ENCODE measurements at places on chromosomes 1 and 21. TPM values are rescaled to one million over a fixed set of nuclear protein-coding genes. Genes with fewer than 3 reads are reported as not detected.
A peak's percentile ranks its signal among the peaks of the same experiment; 100 is the strongest.

DCDC2B gene
- not detected for total RNA-seq

CHIA gene
- not detected for total RNA-seq

ARTN gene
- not detected for total RNA-seq

DIO1 gene
- total RNA-seq: not detected

ALPL gene
- 14.7 TPM for total RNA-seq

FAM177B gene
- 3.5 TPM for total RNA-seq

B3GALT5 gene
- total RNA-seq: not detected

C1QC gene
- total RNA-seq: not detected

DNA sequence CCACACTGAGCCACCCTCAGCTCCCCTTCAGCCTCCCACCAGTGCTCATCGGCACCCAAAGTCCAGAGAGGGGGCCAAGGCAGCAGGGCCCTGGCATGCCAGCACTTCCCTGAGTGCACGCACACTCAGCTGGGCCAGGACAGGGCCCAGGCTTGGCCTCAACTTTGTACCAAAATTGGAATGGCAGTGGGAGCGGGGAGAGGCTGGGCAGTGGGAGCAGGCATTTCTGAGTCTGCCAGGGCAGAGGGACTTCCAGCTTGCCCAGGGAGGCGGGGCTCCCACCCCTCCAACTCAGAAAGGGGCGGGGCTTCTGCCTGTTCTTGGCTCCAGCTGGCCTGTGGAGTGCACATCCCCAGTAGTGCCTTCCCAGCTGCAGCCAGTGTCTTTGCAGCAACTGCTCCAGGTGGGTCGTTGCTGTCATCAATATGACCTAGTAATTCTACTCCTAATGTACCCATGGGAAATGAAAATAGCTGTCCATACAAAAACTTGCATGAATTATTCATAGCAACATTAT, 10.3 kb upstream of the SNX7 start:
- H3K27ac ChIP-seq: no peak overlapping the region
- H3K4me3 ChIP-seq: no peak overlapping the region
- no peak for DNase-seq
- no peaks in the 10 kb centered on the region for H3K27me3 ChIP-seq

GRCh38 chr1:67339623-67340343, 32.1 kb downstream of the IL12RB2 start:
- no peaks in the 10 kb centered on the region for H3K27me3 ChIP-seq
- peak overlapping the region; percentile 62 for H3K4me3 ChIP-seq
- no peaks in the 10 kb centered on the region for H3K36me3 ChIP-seq
- peak overlapping the region; percentile 77 for H3K27ac ChIP-seq
- peaks cover 74% of the 10 kb centered on the region for H3K4me1 ChIP-seq
- no peak for DNase-seq

GRCh38 chr1:151199873-151200581, 1.7 kb downstream of the PIP5K1A start:
- H3K4me3 ChIP-seq: peak overlapping the region; percentile 99
- H3K36me3 ChIP-seq: peaks cover 35% of the 10 kb centered on the region
- no peak for DNase-seq
- peaks cover 50% of the 10 kb centered on the region for H3K4me1 ChIP-seq

DNA sequence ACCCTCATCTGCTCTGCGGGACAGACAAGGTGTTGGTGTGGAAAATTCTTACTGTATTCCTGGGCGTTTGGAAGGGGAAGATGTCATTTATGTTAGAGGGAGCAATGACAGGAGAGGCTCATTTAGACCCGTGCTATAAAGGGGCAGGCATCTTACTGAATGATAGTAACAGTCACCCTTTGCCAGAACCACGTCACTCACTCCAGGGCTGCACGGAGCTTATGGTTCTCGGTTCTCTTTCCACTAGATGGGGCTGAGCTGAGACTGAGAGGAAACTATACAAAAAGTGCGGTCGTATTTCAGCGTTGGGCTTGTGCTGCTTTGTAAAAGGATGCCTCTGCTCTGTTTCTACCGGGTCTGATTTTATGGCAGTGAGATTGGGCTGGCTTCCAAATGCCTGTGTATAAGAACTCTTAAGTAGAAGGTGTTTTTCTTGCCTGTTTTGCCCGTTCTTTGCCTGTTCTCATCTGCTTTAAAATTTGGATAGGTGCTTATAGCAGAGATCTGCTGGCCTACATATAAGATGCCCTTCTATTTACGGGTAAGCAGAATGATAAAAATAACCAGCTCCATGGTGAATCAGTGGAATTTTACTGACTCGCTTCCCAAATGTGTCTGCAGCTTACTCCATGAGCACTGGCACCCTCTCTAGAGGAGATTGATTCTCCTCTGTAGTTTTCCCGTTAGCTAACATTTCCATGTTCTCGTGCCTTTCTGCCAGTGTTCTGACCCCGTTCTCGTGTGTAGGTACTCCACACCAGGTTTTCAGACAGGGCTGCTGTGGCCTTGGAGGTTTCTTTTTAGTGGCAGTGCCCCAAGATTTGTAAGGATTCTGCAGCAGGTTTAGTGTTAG, 55.9 kb downstream of the MRPS6 start:
- no peak overlapping the region for H3K27ac ChIP-seq
- peaks cover 82% of the 10 kb centered on the region for H3K36me3 ChIP-seq
- DNase-seq: no peak
- H3K27me3 ChIP-seq: no peaks in the 10 kb centered on the region

- H3K27me3 ChIP-seq: no peaks in the 10 kb centered on the region
- no peak overlapping the region for H3K4me3 ChIP-seq
- no peak overlapping the region for H3K27ac ChIP-seq
- H3K36me3 ChIP-seq: peaks cover 26% of the 10 kb centered on the region
- peaks cover 10% of the 10 kb centered on the region for H3K4me1 ChIP-seq
Measured at GRCh38 chr21:29453511-29453910, 154.8 kb downstream of the BACH1 start.

- H3K27ac ChIP-seq: no peak overlapping the region
- H3K4me1 ChIP-seq: peaks cover 25% of the 10 kb centered on the region
- no peak overlapping the region for H3K4me3 ChIP-seq
- no peaks in the 10 kb centered on the region for H3K27me3 ChIP-seq
- no peak for DNase-seq
Measured at GRCh38 chr1:243471026-243471685, 215.3 kb downstream of the SDCCAG8 start.

DNA sequence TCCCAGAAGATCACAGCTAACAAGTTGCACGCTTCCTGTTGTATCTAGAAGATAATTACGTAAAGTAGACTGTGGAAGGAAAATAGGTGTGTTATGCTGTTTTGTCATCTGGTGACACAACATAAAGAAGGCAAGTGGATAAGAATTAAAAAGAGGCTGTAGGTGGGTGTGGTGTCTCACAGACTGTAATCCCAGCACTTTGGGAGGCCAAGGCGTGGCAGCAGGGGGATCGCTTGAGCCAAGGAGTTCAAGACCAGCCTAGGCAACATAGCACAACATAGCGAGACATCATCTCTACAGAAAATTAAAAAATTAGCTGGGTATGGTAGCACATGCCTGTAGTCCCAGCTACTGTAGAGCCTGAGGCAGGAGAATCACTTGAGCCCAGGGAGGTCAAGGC, 17.9 kb upstream of the ZNF281 start:
- H3K27me3 ChIP-seq: no peaks in the 10 kb centered on the region
- no peaks in the 10 kb centered on the region for H3K36me3 ChIP-seq
- no peak for DNase-seq

- no peak overlapping the region for H3K4me3 ChIP-seq
- DNase-seq: no peak
- H3K36me3 ChIP-seq: no peaks in the 10 kb centered on the region
- no peak overlapping the region for H3K27ac ChIP-seq
Measured at GRCh38 chr1:7295946-7296345, 475.1 kb upstream of the VAMP3 start.

- DNase-seq: no peak
- H3K4me1 ChIP-seq: peaks cover 25% of the 10 kb centered on the region
- H3K27me3 ChIP-seq: no peaks in the 10 kb centered on the region
- no peak overlapping the region for H3K27ac ChIP-seq
- no peaks in the 10 kb centered on the region for H3K36me3 ChIP-seq
Measured at GRCh38 chr1:24572301-24572700, 16.4 kb downstream of the NCMAP start.

DNA sequence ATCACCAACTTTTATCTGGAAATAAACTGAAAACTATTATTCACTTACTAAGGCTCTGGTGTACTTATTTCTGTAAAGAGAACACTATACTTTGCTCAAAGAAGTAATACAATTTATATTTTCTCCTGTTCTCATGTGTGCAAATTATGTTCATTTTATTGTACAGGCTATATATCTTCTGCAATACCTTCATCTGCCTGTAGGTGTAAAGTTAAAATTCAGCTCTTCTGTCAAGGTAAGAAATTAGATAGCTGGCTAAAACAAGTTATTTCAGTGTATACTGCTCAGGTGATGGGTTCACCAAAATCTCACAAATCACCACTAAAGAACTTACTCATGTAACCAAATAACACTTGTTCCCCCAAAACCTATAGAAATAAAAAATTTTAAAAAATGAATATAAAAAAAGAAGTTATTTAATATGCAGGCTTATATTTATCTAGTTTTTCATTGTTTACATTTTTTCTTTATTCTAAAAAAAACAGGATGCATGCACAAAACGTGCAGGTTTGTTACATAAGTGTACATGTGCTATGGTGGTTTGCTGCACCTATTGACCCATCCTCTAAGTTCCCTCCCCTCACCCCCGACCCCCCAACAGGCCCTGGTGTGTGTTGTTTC, 81.5 kb downstream of the PTGER3 start:
- H3K4me1 ChIP-seq: no peaks in the 10 kb centered on the region
- H3K27ac ChIP-seq: no peak overlapping the region

DNA sequence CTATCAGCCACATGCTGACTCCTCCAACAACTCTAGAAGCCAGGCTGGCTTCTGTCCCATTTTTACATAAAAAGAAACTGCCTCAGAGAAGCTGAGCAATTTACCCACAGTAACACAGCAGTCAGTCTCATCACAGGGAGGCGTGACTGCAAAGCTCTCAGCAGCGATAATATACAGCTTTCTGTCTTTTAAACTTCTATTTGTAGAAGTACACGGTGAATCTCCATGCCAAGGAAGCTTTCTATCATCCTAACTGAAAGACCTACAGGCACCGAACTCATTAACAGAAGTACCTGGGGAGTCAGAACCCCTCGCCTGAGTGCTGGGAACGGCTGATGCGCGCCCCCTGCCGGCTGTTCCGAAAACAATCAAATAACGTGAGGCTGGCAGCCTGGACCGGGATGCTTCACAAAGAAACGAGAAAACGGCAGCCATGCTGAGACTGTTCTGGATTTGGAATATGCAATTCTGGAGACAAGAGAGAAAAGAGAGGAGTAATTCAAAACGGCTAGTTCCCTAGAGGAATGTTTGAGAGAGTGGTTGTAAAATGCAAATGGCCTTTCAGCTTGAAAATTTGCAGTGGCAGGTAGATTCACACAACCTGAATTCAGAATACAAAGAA, 43.5 kb upstream of the RAB4A start:
- H3K27ac ChIP-seq: no peak overlapping the region
- no peaks in the 10 kb centered on the region for H3K36me3 ChIP-seq
- peaks cover 35% of the 10 kb centered on the region for H3K27me3 ChIP-seq
- H3K4me1 ChIP-seq: peaks cover 8% of the 10 kb centered on the region
- peak; percentile 58 for DNase-seq

DNA sequence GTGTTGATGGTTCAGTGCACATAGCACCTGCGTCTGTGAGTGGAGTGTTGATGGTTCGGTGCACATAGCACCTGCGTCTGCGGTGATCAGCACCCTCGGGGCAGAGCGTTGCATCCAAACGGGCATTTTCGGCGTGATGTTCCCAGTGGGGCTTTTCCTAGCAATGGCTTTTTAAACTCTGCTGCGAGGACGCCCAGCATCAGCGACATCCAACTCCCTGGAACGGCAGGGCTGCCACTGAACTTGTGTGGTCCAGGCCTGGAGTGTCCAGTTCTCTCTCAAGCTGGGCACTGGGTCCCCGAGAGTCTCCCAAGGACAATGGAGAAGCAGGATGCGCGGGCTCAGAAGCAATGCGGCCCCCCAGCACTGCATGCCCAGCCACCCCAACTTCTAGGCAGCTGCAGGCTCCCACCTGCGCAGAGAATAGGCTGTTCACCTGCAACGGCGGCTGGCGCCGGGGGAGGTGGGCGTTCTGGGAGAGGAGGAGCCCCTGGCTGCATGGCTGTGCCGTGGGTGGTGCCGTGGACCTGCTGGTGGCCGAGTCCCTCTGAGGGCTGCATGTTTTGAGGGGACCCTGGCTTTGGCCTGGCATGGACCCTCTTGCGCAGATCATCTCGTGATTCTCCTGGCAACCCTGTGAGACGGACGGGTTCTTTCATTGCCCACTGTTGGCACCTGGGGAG, 10.1 kb upstream of the C1orf174 start:
- no peaks in the 10 kb centered on the region for H3K36me3 ChIP-seq
- H3K27me3 ChIP-seq: peaks cover 3% of the 10 kb centered on the region
- DNase-seq: no peak
- H3K4me1 ChIP-seq: peaks cover 23% of the 10 kb centered on the region
- no peak overlapping the region for H3K27ac ChIP-seq

DNA sequence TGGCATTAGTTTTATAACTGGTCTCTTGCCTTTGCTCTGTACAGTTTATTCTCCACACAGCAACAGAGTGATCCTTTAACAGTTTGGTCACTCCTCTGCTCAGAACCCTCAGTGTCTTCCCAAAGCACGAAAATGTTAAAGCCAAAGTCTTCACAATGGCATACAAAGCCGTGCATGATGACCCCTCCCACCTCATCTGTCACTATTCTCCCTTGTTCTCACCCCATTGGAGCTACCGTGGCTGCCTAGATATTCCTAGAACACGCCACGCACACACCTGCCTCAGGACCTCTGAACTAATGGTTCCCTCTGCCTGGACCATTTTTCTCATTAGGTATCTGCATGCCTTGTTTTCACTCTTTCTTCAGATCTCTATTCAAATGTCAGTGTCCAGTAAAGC, 8.6 kb upstream of the SEMA4A start:
- no peak overlapping the region for H3K27ac ChIP-seq
- DNase-seq: no peak
- peaks cover 34% of the 10 kb centered on the region for H3K4me1 ChIP-seq
- H3K36me3 ChIP-seq: no peaks in the 10 kb centered on the region
- no peak overlapping the region for H3K4me3 ChIP-seq

DNA sequence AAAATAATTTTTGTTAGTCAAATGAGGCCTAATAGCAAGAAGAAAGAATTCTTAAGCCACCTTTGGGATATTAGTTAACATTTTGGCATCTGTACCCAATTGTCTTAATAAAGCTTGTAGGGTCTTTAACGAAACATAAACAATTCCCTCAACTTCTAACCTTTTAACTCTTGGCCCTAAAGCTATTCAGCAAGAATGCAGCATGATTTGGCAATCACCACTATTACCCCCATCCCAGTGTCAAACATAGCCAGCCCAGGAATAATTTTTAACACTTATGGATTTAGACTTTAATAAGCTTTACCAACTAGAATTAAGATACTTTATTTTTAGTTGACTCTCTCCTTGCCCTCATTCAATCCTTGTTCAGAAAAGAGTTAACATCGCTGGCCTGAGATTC, 2.5 kb upstream of the SLC16A4 start:
- H3K4me1 ChIP-seq: peaks cover 16% of the 10 kb centered on the region
- no peak overlapping the region for H3K4me3 ChIP-seq
- H3K36me3 ChIP-seq: peaks cover 25% of the 10 kb centered on the region
- DNase-seq: no peak
- no peaks in the 10 kb centered on the region for H3K27me3 ChIP-seq

GRCh38 chr1:4108331-4108730, 208.3 kb upstream of the C1orf174 start:
- H3K4me3 ChIP-seq: no peak overlapping the region
- no peak for DNase-seq
- H3K36me3 ChIP-seq: no peaks in the 10 kb centered on the region
- H3K4me1 ChIP-seq: no peaks in the 10 kb centered on the region
- H3K27ac ChIP-seq: no peak overlapping the region

Data from activated B cell treated with CpG ODN at 0.5 μM for 24 hours (primary cell).